Tibial nerve (tissue), 4 donors: ENCODE measurements at places on chromosomes 13 and 19. TPM values are rescaled to one million over a fixed set of nuclear protein-coding genes. Genes with fewer than 3 reads are reported as not detected.

GRCh38 chr13:39982745-39983144 is 327.3 kb downstream of the COG6 start:
- H3K27ac ChIP-seq = no peak overlapping the region
- no peak for DNase-seq
- no peaks in the 10 kb centered on the region for H3K4me1 ChIP-seq
- no peak overlapping the region for H3K4me3 ChIP-seq
- H3K36me3 ChIP-seq = no peaks in the 10 kb centered on the region
- no peaks in the 10 kb centered on the region for H3K27me3 ChIP-seq

DNA sequence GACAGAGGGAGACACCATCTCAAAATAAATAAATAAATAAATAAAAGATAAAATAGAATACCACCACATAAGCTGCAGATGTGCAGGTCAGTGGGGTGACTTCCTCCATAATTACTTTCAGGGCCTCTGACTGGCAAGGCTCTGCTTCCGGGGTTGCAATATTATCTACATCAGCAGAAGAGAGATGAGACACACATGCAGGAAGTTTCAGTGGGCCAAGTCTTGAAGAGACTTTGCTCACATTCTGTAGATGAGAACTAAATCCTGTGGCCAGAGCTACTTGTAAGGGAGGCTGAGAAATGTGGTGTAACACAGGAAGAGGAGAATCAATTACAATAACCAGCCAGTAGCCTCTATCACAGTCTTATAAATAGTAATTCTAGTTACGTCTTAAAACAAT is 89.9 kb upstream of the MAB21L1 start:
- H3K27me3 ChIP-seq = no peaks in the 10 kb centered on the region
- H3K4me3 ChIP-seq = no peak overlapping the region
- no peak overlapping the region for H3K27ac ChIP-seq

DNA sequence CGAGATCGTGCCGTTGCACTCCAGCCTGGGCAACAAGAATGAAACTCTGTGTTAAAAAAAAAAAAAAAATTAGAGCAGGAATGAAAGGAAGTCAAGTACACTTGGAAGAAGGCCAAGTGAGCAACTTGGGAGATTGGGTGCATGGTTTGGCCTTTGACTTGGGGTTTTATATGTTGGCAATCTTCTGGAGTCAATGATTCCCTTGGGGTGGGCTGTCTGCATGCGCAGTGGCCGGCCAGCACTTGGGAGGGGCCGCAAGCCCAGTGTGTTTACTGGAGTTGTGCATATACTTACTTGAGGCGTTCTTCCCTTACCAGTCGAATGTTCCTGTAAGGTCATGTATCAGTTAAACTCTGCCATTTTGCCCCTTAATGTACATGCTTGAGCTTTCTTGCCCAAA is 103.9 kb downstream of the FAM216B start:
- no peak overlapping the region for H3K4me3 ChIP-seq
- H3K27me3 ChIP-seq = no peaks in the 10 kb centered on the region
- no peak overlapping the region for H3K27ac ChIP-seq
- peaks cover 8% of the 10 kb centered on the region for H3K4me1 ChIP-seq

DNA sequence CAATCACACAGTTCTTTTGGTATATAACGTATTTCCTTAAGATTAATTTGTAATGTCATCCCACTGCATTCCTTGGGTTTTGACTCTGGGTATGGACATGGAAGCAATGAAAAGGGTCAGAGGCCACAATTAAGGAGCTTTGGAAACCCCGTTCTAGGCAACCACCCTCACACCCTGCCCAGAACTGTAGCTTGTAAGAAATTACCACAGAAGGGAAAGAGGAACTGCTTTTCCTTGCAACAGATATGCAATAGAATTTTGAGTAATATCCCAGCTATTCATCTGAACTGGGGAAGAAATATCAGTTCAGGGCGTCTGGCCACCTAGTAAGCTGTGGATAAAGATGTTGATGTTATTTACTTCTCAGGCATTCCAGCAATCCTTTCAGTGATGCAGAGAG is 985 bp upstream of the CLC start:
- H3K27me3 ChIP-seq = no peaks in the 10 kb centered on the region
- no peak overlapping the region for H3K27ac ChIP-seq
- no peaks in the 10 kb centered on the region for H3K4me1 ChIP-seq
- no peaks in the 10 kb centered on the region for H3K36me3 ChIP-seq

DNA sequence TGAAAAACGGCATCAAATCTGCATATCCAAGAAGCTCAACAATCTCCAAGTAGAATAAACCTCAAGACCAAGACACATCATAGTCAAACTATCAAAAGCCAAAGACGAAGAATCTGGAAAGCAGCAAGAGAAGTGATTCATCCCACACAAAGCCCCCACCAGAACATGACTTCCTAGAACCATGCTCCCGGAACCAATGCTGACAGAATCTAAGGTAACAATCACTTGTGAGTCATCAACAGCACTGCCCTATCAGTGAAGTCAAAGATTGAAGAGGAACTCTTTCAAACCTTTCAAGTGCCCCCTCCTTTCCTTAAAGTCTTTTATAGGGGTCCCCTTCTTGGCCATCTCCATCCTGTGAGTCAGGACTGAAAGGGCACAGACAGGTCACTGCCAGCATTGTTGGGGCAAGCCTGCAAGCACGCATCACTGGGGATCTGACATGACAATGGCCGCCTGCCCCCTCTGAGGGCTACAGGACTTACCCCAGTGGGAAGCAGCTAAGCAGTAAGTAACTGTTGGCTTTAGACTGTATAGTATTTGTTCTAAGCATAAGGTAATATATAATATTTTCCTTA is at the start of gene CCDC70:
CCDC70 (plus strand) TSS at position 247 of the 578 bp plus-strand sequence. CDS start 3,443 bp downstream, outside the sequence.
- H3K4me1 ChIP-seq = no peaks in the 10 kb centered on the region
- H3K4me3 ChIP-seq = no peak within 1 kb of the TSS
- no peak within 1 kb of the TSS for H3K27ac ChIP-seq
- no peaks in the 10 kb centered on the region for H3K27me3 ChIP-seq
- no peaks in the 10 kb centered on the region for H3K36me3 ChIP-seq

GRCh38 chr13:113849981-113850721 is 13.7 kb downstream of the GAS6 start:
- no peak overlapping the region for H3K27ac ChIP-seq
- peaks cover 39% of the 10 kb centered on the region for H3K4me1 ChIP-seq
- H3K27me3 ChIP-seq = no peaks in the 10 kb centered on the region
- no peaks in the 10 kb centered on the region for H3K36me3 ChIP-seq
- no peak for DNase-seq

The PABPC3 gene
- not detected for total RNA-seq

The SYNE4 gene
- total RNA-seq = 2.1 TPM

The TMEM145 gene
- total RNA-seq = not detected
